ENCODE measurements at places on chromosomes 11 and 22. TPM values are rescaled to one million over a fixed set of nuclear protein-coding genes. Genes with fewer than 3 reads are reported as not detected.

The KCNE3 gene
- not detected for total RNA-seq

The MFRP gene
- total RNA-seq: not detected

The ZNF214 gene
- not detected for total RNA-seq

- H3K27me3 ChIP-seq: peaks cover 29% of the 10 kb centered on the region
- no peak overlapping the region for H3K27ac ChIP-seq
- H3K36me3 ChIP-seq: no peaks in the 10 kb centered on the region
- DNase-seq: no peak
- no peak overlapping the region for H3K4me3 ChIP-seq
These were observed 6.2 kb upstream of the IFTAP start for GRCh38 chr11:36588099-36588498.

DNA sequence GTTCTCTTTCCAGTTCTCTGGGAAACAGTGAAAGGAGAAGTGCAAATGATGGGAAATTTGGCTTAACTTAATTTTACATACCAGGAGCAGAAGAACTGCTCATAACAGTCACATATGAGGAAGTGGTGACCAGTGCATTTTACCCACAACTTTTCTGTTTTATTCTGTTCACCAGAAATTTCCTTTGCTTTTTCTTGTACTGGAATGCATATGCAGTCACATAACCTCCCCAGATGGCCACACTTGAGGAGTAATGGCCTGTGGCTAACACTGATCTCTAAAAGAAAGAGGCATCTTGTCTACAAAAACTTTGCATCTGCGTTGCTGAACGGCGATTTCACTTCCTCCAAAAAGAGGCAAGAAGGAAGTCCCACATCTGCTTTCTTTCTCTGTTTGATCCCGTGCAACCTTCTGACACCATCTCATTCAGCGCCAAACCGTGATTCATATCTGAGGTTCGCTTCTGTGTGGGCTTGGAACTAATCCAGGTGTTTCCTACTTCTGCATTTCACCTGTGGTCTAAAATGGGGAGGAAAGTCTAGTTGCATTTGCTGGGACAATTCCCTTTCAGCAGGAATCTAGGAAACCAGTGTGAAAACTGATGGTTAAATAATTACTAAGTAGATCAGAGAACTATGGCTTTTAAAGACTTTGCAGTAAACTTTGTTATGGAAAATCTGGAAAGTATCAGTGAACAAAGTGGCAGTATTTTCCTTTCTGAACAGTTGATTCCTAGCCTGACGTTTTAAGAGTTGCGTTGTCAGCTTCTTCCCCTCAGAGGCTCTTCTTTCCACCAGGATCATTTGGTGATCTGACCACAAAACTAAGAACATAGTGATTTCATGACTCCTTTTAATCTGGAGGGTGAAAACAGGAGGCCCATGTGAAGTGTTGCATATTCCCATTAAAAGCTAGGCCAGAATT, 4.2 kb upstream of the MPEG1 start:
- H3K27ac ChIP-seq: no peak overlapping the region
- no peak overlapping the region for H3K4me3 ChIP-seq
- no peak for DNase-seq
- H3K36me3 ChIP-seq: no peaks in the 10 kb centered on the region

GRCh38 chr22:41478891-41479521, 10.1 kb downstream of the ACO2 start:
- no peaks in the 10 kb centered on the region for H3K36me3 ChIP-seq
- peaks cover 31% of the 10 kb centered on the region for H3K4me1 ChIP-seq
- no peaks in the 10 kb centered on the region for H3K27me3 ChIP-seq
- H3K4me3 ChIP-seq: no peak overlapping the region

DNA sequence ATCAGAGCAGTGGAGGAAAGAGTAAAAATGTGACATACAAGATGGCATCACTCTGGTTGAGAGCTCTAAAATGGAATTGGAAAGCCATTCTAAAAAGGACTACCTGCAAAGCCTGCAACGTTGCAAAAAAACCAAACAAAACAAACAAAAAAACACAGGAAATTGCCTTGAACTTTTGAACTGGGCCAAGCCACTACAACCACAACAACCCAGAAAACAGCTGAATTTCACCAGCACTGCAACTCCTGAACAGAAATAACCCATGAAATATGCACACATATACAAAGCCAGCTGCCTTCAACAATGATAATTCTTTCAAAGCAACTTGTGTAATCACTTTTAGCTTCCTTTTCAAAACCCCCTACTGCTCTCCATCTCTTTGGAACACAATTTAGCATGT, 326.6 kb upstream of the LRRC4C start:
- H3K27ac ChIP-seq: no peak overlapping the region
- H3K4me3 ChIP-seq: no peak overlapping the region
- no peaks in the 10 kb centered on the region for H3K4me1 ChIP-seq
- H3K36me3 ChIP-seq: no peaks in the 10 kb centered on the region

- H3K36me3 ChIP-seq: no peaks in the 10 kb centered on the region
- H3K27ac ChIP-seq: no peak overlapping the region
- peaks cover 6% of the 10 kb centered on the region for H3K4me1 ChIP-seq
- no peak overlapping the region for H3K4me3 ChIP-seq
These were observed 104.1 kb upstream of the E2F8 start for GRCh38 chr11:19344661-19345518.

All from activated T-helper 1 cell treated with anti-CD3 and anti-CD28 coated beads, Interleukin-12 subunit alpha, Interleukin-12 subunit beta, Interleukin-2, Interleukin-4 antibody, amounts not matched to agents 30 ng/mL and 10 ng/mL and 1 ng/mL, durations not matched to agents 14 hours and 24 hours and 36 hours (primary cell).